CD4-positive, alpha-beta memory T cell (primary cell): ENCODE measurements at places on chromosomes 2 and 18.

- no peak for DNase-seq
Measured at GRCh38 chr2:128549646-128550260, 231.1 kb upstream of the HS6ST1 start.

- no peak for DNase-seq
Measured at GRCh38 chr18:66553824-66554223, 50.1 kb downstream of the CDH19 start.

DNA sequence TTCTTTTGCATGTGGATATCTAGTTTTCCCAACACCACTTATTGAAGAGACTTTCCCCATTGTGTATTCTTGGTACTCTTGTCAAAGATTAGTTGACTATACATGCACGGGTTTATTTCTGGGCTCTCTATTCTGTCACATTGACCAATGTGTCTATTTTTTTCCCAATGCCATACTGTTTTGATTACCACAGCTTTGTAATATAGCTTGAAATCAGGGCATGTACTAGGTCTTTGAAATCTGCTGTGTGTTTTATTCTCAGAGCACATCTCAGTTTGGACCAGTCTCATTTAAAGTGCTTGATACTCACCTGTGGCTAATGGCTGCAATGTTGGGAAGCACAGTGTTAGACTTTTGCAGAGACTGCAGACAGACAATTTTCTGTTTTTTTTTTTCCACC lies 32.8 kb upstream of the IL36G start:
- DNase-seq: no peak

DNA sequence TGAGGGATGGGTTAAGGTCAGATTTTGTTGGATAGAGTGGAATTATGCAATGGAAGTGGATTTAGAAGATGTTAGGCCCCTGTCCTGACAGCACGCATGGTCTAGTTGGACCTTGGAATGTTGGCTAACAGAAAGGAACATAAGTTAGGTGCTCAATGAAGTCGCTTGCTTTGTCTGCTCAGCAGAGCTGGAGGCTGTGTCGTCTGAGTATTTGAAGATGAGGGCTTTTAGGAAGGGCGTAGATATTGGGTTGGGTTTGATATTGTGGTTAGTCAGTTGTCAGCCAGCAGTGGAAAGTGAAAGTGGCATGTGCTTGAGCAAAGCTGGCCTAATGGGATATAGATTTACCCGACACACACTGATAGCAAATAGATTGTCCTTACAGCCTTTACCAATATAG lies 239.3 kb downstream of the PRKCE start:
- peak; percentile 5 for DNase-seq

DNA sequence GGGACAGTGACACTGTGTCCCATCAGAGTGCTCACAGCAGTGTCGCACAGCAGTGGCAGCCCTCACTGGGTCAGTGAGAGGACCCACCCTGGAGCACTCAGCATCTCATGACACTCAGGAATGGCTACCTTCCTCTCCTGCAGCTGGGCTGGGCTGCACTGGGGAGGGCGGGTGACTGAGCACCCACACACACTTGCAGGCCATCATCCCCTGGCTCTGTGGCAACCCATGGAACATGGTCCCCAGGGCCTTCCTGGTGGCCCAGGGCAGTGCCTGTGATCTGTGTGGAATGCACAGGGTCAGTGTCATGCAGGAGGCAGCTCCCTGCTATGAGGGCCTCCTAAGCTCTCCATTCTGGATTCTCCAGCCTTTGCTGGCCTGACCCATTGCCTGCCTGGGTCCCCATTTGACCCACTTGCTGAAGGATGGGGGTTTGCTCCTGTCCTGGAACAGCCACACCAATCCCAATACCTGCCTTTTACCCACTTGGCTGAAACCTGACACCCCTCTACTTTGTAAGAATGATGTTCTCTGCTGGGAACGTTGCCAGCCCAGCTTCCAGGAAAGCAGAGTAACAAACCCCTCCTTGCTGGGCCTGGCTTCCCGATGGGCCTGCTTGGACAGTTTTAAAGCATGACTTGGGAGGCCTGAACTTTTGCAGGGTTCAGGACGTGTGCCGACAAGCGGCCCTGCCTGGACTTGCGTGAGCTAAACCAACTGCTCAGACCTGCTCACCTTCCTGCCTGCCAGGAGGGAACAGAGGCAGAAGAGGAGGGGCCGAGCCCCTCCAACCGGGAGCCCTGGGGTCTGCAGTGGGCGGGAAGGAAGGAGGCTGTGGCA lies 13.7 kb downstream of the HS6ST1 start:
- no peak for DNase-seq

- no peak for DNase-seq
Measured at GRCh38 chr2:200393191-200393590, 86.7 kb downstream of the SPATS2L start.

DNA sequence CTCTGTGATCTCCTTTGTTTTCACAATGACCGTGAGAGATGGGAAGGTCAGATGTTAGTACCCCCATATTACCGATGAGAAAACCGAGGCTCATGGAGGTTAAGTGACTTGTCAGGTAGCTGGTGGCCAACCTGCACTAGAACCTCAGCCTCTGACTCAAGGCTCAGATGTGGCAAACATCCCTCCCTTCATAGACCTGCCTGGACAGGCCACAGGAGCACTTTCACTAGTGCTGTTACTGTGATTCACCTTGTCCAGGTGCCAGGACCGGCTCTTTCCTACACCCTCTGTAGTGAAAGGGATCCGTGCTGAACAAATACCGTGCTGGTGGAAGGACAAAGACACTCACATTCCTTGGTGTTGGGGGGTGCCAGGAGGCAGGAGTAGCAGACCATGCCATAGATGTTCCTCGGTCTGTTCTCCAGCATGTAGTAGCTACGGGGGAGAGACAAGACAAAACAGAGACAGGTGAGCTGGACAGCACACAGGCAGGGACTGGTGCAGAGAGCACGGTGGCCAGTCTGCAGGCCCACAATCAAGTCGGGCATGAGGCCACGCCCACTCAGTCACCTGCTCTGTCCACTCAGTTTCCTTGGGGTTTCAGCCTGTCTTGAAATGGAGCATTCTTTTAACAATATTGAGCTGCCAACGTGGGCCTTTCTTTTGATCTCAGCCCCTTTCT lies 65.9 kb downstream of the EDAR start:
- no peak for DNase-seq

GRCh38 chr18:44691148-44691925 lies 10.6 kb downstream of the SETBP1 start:
- DNase-seq: no peak

- DNase-seq: no peak
Measured at GRCh38 chr2:113240915-113241911, 37.5 kb downstream of the PAX8 start.

GRCh38 chr2:223051693-223052289 lies at the start of gene KCNE4:
Gene KCNE4 (plus strand): TSS chr2:223052190. CDS start chr2:223052831, 641 bp downstream.
- no peak for DNase-seq

DNA sequence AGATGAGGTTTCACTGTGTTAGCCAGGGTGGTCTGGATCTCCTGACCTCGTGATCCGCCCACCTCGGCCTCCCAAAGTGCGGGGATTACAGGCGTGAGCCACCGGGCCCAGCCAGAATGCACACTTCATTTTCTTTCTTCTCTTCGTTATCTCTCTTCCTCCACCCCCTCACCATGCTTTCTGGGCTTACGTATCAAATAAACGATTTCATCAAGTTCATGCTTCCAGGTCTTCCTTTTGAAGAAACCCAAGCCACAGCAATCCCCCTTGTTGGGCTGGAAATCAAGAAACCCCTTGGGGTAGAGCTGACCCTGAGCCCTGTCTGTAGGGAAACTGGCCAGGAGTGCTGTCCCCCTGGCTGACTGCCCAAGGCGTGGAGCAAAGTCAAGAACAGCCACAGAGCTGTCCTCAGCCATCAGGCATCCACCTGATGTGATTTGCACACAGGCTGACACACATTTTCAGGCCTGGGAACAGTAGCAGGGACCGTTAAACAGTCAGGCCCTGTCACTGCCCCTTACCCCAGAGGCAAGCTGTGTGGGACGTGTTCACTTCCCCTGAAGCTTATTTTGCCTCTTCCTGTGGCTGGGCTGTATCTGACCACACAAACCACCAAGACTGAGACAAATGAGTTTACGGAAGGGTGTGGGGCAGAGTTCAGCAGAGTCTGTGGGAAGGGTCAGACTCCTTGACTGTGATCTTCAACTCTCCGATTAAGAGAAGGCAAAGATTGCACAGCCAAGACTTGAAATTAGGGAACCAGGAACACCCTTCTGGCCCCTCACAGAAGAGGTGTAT lies 15.1 kb upstream of the NMUR1 start:
- peak; percentile 36 for DNase-seq

- DNase-seq: no peak
Measured at GRCh38 chr2:208146006-208146405, at the start of gene CRYGB. Gene CRYGB (minus strand): TSS chr2:208146158. CDS start chr2:208146120, 38 bp downstream.

DNA sequence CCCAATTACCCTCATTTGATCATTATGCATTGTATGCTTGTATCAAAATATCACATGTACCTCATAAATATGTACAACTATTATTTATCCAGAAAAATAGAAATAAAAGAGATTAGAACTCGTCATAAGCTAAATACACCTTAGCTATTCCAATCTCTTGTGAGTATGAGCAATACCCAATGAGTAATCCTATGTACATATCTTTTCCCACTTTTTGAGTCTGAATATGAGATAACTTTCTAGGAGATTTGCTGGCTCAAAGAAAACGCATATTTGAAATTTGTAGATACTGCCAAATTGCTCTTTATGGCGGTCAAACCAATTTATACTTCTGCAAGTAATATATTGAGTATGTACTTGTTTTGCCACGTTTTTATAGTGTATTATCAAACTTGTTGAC lies 24.1 kb downstream of the PRKD3 start:
- no peak for DNase-seq

GRCh38 chr18:1392046-1392445 lies 487.4 kb downstream of the ADCYAP1 start:
- DNase-seq: no peak

- no peak for DNase-seq
Measured at GRCh38 chr2:72278046-72278445, 130.4 kb upstream of the CYP26B1 start.

DNA sequence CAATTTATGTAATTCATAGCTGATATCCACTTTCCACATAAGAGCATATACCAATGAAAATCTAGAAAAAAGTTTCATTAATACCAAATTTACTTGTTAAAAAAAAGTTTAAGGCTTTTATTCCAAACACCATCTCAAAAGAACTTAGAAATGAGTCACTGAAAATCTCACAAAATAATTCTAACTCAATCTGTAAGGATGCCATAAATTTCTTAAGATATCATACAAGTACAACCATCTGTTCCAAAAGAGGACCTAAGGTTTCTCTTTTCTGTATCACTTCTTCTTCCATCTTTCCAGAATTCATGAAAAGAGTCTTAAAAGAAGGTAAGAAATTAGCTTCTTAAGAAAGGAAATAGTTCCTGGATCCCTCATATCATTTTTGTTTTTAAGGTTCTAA lies 60.4 kb downstream of the TRIP12 start:
- no peak for DNase-seq

- DNase-seq: no peak
Measured at GRCh38 chr2:143617803-143618415, 488.7 kb downstream of the ARHGAP15 start.

DNA sequence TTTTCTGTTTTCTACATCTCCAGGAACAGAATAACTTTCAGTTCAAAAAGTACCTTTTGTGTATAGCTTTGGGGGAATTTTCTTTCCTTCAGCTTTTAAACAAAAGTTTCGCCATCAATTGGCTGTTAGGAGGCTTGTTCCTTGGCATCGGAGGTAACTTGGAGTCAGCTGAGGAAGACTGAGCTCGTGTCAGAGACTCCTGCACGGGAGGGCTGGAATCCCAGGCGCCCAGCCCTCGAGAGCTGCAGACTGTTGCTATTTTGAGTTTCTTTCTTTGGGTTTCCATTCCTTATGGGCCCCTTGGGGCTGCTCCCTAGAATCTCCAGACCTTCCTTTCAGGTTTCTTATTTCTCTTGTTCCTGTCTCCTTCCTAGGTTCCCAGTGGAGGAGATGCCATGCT lies 8.1 kb downstream of the EMILIN2 start:
- DNase-seq: no peak

DNA sequence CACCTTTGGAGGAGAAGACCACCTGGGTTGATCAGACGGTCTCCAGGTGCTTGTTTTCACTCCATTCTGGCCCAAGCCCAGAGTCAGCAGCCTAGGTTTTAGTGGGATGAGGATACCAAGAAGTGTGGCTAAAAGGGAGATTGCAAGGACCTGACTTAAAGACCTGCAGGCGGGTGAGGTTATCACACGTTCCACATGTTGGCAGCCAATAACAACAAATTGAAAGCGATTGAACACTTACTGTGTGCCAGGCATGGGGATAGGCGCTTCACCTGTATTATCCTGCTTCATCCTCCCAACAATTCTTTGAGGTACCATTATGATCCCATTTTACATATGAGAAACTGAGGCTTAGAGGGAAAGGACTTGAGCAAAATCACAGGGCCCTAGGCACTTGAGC lies 5.0 kb downstream of the ARL4C start:
- DNase-seq: peak; percentile 47

DNA sequence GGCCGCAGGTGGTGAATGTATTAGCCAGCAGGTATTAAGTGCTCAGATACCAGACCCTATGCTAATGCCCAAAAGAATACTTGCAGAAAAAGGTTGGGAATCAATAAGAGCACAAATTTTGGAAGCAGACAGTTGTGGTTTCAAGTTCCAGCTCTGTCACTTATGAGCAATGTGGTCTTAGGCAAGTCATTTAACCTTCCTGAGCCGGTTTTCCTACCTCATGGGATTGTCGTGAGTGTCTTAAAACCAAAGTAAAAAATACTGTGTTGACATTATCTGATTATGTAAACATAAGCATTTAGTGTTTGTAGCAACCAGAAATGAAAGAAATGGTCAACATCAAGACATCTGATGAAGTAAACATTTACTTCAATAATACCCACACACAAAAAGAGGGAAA lies 93.0 kb upstream of the CHST9 start:
- DNase-seq: no peak

GRCh38 chr2:74532222-74532621 lies 2.5 kb downstream of the HTRA2 start:
- DNase-seq: peak; percentile 56

DNA sequence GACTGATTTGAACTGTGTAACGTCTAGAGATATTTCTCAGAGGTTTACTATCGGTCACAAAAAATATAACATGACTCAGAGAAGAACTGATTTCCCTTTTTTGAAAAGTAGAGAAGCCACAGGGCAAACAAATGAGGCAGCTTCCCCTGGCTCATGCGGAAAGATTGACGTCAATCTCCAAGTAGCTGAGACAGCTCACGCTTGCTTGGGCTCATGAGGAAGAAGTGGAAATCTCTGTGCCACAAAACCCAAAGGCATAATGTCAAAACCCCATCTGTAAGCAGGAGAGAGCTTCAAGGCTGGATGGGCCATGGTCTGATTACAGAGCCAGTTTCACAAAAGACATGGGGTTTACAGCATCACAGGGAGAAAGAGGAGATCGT lies 188.1 kb downstream of the ARL4C start:
- peak; percentile 92 for DNase-seq

DNA sequence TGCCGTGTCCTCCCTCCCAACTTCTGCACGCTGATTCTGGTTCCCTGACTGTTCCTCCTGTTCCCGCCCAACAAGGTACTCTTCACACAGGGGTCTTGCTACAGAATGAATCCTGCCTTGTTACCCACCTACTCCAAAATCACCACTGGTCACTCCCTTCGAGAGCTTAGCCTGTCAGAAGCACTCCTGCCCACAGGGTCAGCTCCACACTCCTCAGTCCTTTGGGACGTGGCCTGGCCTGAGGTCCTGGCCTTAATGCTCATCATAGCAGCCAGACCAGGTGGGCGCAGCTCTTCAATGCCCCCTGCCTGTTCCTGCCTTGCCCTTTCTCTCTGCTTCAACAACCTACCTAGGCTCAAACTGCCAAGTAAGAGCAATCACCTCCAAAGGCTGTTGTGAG lies 27.8 kb upstream of the ID2 start:
- no peak for DNase-seq
